ENCODE measurements at places on chromosomes 11 and 22.

DNA sequence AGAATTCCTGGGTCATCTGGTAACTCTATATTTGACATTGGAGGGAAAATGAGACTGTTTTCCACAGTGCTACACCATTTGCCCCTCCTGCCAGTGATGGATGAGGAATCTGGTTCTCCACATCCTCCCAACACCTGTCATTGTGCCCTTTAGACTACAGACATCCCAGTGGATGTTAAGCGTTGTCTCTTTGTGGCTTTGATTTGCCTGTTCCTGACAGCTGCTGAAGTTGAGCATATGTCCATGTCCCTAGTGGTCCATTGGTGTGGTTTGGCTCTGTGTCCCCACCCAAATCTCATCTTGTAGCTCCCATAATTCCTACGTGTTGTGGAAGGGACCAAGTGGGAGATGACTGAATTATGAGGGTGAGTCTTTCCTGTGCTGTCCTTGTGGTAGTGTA lies 88.5 kb downstream of the BRD1 start:
- DNase-seq, result no peak

DNA sequence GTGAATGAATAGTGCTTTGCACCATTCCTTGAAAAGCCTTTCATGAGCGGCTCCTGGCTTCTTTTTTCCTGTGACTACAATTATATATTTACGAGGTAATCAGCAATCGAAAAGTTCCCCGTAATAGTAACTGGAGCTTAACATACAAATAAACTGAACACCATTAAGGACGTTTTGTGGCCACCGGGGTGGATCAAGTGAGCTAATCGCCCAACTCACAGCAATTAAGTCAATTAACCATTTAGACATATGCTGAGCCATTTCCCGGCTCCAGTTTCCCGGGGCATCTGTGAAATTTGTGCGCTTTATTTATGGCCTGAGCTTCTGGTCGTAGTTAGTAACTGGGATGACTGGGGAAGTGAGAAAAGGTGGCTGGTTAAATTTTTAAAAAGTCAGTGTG lies 465.2 kb downstream of the MIAT start:
- DNase-seq, result no peak

DNA sequence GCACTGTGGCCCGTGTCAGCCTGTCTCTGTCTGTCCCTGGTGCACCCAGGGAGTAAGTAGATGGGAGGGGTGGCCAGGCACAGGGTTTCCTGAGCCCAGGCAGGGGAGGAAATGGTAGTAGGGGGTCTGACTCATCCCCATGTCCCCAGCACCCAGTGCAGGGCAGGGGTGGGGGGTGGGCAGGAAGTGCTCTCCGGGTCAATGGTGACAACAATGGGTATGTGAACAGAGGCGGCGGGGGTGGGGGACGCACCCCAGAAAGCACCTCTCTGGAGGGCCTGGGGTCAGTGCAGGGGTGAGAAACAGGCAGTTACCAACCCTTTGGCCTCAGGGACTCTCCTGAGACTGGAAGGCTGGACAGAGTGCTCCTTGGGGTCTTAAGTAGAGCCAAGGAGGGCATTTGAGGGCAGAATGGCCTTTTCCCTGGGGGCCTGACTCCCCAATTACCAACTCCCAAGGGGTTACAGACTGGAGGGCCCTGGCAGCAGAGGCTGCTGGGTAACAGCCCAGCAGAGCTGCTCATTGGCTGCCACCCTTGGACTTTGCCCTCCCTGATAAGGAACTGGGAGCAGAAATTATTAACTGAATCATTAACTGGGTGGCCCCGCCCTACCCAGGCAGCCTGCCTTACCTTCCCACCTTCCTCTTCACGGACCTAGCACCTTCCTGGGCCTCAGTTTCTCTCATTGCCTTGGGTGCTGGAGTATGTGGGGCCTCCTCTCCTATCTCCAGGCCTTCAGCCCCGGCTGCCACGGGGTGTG lies 4.2 kb downstream of the MYRF start:
- peak; percentile 65 for DNase-seq

DNA sequence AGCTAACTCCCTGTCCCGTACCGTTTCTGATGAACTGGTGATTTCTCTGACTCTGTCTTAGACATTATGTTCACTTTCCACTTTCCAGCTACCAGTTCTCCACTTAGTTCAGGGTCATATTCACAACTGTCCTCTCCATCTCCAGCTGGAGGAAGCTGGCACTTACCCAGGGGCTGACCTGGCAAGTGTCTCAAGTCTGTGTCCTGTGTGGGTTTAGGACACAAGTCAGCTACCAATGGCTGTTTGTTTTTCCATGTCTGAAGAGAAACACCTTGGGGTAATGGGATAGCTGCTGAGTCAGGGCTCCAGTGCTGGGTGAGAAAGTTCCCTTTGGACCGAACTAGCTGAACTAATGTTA lies 134.4 kb downstream of the CSNK2A3 start:
- DNase-seq, result no peak

- no peak for DNase-seq
Observed at GRCh38 chr11:25793637-25794036, 538.3 kb upstream of the ANO3 start.

GRCh38 chr11:84056653-84057376 lies 770.6 kb upstream of the CCDC90B start:
- peak; percentile 4 for DNase-seq

GRCh38 chr22:19974268-19974861 lies 32.7 kb upstream of the TXNRD2 start:
- DNase-seq, result peak; percentile 22

GRCh38 chr11:134727204-134727603 lies 315.2 kb upstream of the B3GAT1 start:
- no peak for DNase-seq

- DNase-seq, result no peak
Observed at GRCh38 chr11:125272821-125273220, 108.3 kb downstream of the PKNOX2 start.

DNA sequence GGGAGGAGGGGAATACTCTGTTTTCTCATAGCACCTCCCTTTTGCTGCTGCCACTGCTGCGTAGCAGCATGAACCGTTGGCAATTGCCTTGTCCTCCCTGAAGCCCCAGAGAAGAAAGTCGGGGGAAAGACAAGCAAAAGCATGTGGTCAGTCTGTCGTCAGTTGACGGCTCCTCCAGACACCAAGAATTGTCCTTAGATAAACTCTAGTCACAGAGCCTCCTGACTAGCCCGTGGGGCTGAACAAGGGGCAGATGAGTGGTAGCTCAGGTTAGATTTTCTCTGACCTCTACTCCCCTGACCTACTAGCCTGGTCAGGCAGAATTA lies 126.4 kb upstream of the HSD17B12 start:
- no peak for DNase-seq

GRCh38 chr11:122850076-122850631 lies 11.9 kb downstream of the CRTAM start:
- no peak for DNase-seq

GRCh38 chr11:86277741-86278140 lies 24.3 kb upstream of the HIKESHI start:
- DNase-seq, result no peak

- no peak for DNase-seq
Observed at GRCh38 chr11:17641792-17642350, 77.5 kb upstream of the MYOD1 start.

GRCh38 chr11:8206251-8207079 lies 37.6 kb upstream of the RIC3 start:
- no peak for DNase-seq

GRCh38 chr11:959608-960007 lies 33.9 kb downstream of the AP2A2 start:
- no peak for DNase-seq

DNA sequence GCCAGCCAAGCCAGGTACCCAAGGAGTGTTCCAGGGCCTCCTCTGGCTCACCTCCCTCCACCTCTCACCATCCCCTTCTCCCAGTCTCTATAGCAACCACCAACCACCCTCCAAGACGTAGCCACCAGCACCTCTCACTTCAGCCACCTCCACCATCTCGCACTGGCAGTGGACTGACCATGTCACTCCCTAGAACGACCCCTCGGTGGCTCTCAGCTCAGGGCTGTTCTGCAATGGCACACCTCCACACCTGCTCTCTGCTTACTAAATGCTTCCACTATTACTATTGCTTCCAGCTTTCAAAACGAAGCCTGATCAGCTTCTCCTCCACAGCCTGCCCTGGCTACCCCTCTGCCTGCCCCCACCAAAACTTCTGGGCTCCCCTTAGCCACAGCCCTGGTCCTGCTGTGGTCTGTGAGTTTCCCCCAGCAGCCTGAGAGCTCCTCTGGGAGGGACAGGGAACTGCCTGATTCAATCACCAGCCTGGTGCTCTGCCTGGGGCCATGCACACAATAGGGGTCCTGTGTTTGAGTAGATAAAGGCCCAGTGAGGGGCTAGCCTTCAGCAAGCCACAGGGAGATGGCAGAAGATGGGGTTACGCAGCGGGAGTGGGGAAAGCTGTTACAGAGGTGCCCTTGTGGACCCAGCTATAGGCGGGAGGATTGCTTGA lies 17.5 kb upstream of the CBX7 start:
- no peak for DNase-seq

GRCh38 chr11:120702656-120703055 lies 191.1 kb downstream of the GRIK4 start:
- DNase-seq, result no peak

- no peak for DNase-seq
Observed at GRCh38 chr11:134398644-134399292, 13.3 kb downstream of the B3GAT1 start.

DNA sequence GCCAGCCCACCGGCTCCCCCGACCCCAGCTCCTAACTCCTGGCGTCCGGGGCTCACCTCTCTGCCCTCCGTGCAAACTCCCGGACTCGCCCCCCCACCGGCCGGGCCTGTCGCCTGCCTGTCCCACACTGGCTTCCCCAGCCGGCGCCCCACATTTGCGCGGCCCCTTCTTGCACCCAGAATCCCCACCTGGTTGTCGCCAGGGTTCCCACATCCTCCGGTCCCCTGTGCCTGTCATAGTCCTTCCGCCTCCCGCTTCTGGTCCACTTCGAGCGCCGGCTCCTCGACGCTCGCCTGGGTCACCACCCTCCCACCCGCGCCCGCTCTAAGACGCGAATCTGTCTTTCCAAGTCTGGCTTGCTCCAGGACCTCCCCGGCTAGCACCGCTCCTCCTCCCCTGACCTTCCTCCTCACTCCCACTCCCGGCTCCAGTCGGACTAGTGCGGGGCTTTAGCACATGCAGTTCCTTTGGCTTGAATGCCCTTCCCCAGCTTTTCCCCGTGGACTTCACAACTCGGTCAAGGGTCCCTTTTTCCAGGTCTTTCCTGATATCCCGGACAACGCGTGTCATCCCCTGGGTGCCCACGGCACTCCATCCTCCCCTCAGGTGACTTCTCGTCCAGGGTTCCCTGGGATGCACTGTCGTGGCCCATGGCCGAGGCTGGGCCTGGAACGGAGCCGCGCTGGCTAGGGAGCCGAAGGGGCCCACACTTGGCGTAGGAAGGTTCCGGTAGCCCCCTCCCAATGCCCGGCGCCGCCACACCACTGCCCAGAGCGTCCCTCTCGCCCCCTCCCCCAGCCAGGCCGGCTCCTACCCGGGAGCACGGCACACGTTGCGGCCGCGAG lies 635 bp downstream of the SCARF2 start:
- DNase-seq, result no peak

DNA sequence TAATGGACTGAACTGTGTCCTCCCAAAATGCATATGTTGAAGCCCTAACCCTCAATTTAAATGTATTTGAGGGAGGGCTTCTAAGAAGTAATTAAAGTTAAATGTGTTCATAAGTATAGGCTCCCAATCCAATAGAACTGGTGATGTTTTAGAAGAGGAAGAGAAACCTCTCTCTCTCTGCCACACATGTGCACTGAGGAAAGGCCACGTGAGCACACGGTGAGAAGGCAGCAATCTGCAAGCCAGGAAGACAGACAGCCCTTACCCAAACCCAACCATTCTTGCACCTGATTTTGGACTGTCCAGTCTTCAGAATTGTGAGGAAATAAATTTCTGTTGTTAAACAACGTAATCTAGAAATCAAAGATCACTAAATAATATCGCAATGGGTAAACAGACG lies 501.5 kb upstream of the ARHGAP42 start:
- no peak for DNase-seq

DNA sequence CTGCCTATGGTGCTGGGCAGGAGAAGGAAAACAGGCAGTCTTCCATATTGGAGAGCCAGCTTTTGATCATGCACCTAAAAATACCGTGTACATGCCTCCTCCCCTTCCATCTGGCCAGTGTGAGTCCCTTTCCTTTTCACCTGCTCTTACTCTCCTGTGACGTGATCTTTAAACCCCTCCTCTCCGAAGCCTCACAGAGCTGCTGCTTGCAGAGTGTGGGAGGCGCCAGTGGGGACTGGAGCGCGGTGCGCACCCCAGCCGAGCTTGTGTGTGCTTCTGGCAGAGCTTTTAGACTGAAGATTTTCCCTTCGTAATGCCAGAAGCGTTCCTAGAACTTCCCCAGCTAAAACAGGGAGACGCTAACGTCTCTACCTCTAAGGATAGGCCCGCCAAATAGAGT lies 29.8 kb downstream of the MUC6 start:
- no peak for DNase-seq

DNA sequence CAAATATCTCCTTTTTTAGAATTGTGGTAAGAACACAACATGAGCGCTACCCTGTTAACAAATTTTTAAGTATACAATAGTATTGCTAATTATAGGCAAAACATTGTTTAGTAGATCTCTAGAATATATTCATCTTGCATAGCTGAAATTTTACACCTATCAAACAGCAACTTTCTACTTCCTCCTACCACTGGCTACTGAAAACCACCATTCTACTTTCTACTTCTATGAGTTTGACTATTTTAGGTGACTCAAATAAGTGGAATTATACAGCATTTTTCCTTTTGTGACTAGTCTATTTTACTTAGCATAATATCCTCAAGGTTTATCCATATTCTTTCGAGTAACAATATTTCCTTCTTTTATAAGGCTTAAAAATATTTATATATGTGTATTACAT lies 128.4 kb downstream of the FAM76B start:
- DNase-seq, result no peak

DNA sequence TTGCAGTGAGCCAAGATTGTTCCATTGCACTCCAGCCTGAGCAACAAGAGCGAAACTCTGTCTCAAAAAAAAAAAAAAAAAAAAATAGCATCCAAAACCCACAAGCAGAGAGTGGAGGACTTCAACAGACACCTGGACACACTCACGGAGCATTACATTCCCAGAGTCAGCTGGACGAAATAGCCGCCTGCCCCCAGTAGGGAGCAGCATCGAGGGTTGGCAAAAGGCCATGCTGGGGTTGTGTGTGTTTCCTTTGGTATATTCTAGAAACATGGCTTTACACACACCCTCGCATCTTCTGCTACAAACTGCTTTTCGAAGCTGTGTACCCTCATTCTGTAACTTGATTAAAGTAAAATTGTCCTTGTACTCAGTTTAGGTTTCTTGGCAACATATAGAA lies 5.3 kb downstream of the ADA2 start:
- DNase-seq, result peak; percentile 19

DNA sequence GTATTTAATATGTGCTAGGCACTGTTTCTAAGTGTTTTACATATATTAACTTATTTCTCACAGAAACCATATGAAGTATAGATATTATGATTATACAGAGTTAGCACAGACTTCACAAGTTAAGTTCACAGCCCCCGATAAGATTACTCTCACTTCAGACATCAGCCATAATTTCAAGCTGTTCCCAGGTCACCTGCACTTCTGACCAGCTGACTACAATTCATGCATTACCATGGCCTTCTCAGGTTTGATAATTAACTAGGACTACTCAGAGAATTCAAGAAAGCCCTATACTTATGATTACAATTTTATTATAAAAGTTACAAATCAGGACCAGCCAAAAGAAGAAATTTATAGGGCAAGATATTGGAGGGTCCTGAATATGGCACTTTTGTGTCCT lies 68.2 kb upstream of the RRM1 start:
- no peak for DNase-seq

Data from PC-3 (cell line).